Stimulated activated CD4-positive, alpha-beta T cell treated with anti-CD3 and anti-CD28 coated beads, Interleukin-1b, Interleukin-23, amount 100 ng/mL, for 1 hour (primary cell): ENCODE measurements at places on chromosomes 4 and X.

- DNase-seq = no peak
Measured at GRCh38 chr4:47882228-47882627, 32.2 kb downstream of the NFXL1 start.

- DNase-seq = no peak
Measured at GRCh38 chr4:163367651-163368050, 24.0 kb downstream of the NPY5R start.

GRCh38 chrX:68749426-68749825 is 79.4 kb upstream of the EFNB1 start:
- no peak for DNase-seq

- no peak for DNase-seq
Measured at GRCh38 chr4:84565951-84566350, 17.0 kb upstream of the CDS1 start.

- DNase-seq = no peak
Measured at GRCh38 chr4:182023469-182023868, 219.7 kb upstream of the TENM3 start.

- DNase-seq = no peak
Measured at GRCh38 chr4:80876810-80877209, 153.7 kb upstream of the BMP3 start.

DNA sequence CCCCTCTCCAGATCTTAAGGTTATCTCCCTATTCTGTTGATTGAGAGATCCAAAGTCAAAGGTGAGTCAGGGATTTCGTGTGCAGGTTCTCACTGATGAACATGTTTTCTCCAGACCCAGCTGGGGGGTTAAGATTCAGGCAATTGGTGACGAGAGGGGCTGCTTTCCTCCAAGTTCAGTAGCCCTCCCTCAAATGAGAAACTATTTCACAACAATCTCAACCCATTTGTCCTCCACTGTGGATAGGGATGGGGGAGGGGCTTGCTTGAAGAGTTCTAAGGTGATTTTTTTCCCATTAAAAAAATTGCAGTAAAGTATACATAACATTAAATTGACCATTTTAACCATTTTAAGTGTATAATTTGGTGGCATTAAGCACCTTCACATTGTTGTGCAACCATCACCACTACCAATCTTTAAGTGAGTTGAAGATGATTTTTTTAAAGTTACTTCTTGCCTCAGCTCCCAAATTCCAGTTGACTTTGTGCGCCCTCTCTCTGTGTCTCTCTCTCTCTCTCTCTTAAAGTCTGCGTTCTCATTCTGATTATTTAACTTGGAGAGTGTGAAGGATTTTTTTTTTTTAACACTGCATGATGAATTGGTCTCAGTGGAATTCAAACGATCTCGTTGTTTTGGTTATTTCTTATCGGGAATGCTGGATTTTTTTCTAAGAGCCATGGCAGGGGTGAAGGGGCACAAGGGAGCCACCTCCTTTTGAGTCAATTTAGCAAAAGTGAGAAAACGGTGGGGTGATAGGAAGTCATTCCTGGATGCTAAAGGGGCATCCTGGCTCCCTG is 175.9 kb downstream of the SHROOM3 start:
- no peak for DNase-seq

DNA sequence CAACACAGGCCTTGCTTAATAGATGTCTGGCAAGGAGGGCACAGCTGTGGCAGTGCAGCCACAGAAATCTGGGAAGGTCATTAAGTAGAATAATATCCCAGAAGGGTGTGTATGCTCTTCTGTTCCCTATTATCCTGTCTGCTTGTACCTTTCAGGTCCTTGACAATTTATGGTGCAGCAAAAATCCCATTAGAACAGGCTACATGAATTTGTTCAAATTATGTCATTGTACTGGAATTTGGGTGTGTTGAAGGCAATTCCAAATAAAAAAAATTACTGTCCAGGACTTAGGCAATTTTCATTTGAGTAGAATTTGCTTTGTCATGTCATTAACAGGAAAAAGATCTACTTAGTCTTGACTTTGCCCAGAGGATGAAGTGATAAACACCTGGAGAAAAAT is 192.1 kb downstream of the IDS start:
- DNase-seq = no peak

DNA sequence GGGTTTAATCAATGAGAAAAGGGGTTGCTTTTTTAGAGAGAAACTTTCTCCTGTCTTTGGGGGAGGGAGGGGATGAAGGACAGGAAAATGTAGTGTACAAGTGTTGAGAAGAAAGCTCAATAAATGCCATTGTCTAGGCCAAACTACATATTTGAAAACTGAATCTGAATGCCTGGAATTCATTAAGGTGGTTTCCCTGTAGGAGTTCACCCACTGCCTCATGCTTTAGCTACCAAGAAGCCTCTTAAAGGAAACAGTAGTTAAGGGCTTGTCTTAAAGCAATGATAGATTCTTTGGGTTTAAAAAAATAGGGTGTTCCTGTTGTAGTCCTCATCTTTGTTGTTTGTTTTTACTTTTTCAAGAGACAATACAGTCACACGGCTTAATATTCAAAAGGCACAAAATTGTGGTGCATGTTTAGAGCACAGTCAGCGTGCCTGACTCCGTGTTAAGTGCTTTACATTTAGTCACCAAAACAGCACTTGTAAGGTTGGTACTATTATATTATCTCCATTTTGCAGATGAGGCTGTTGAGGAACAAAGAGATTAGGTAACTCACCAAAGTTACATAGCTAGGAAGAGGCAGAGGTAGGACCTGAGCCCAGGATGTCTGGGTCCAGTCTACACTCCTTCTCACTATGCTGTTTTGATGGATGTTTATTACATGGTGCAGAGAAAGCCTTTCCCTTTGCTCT is 46.0 kb downstream of the FNIP2 start:
- no peak for DNase-seq

- DNase-seq = no peak
Measured at GRCh38 chrX:8864161-8864560, 63.0 kb upstream of the FAM9A start.

DNA sequence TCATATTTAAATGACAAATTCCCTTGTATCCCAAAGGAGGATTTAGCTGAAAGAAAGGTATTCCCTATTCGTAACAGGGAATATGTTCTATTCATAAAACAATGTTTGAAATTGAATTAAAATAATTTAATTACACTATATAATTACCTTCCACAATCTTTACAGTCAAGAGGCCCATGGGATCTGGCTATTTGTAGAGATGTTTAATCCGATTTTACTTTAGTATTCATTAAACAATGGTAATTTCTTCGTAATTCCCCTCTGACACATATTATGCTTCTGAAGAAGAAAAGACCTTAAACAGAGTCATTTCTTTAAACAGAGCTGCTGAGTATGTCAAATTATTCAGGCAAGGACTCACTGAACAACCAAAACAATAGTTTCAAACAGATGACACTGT is 98.8 kb downstream of the MAGEC1 start:
- no peak for DNase-seq

- DNase-seq = no peak
Measured at GRCh38 chrX:17529151-17529745, 154.2 kb downstream of the NHS start.

DNA sequence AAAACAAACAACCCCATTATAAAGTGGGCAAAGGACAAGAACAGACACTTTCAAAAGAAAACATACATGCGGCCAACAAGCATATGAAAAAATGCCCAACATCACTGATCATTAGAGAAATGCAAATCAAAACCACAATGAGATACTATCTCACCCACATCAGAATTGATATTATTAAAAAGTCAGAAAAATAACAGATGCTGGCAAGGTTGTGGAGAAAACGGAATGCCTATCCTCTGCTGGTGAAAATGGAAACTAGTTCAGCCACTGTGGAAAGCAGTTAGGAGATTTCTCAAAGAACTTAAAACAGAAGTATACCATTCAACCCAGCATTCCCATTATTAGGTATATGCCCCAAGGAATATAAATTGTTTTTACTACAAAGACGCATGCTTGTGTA is 112.5 kb downstream of the JADE1 start:
- DNase-seq = no peak

DNA sequence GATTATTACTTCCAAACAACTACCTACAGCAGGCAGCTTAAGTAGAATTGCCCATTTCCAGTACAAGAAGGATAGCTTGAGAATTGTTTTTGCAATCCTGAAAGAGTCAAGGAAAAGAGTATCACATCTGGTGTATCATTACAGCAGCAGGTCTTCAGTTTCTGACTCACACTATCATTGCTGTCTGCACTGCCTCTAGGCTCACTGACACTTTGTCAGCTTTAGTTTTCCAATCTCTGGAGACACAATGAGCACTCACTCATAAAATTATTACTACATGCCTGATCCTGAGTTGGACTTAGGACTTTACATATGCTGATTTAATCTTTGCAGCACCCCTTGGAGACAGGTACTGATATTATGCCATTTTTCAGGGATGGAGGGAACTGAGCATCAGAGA is 244.6 kb upstream of the BOD1L1 start:
- no peak for DNase-seq

DNA sequence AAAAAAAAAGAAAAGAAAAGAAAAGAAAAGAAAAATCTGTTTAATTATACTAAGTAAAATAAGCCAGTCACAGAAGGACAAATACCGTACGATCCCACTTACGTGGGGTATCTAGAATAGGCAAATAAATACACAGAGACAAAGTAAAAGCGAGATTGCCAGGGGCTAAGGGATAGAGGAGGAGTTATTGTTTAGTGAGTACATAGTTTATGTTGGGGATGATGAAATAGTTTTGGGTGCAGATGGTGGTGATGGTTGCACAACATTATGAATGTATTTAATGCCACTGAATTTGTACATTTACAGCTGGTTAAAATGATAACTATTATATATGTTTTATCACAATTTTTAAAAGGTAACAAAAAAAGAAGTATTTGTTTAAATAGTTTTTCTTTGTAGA is 7.1 kb downstream of the CA5B start:
- no peak for DNase-seq

- no peak for DNase-seq
Measured at GRCh38 chrX:105745863-105746262, 76.5 kb upstream of the NRK start.

DNA sequence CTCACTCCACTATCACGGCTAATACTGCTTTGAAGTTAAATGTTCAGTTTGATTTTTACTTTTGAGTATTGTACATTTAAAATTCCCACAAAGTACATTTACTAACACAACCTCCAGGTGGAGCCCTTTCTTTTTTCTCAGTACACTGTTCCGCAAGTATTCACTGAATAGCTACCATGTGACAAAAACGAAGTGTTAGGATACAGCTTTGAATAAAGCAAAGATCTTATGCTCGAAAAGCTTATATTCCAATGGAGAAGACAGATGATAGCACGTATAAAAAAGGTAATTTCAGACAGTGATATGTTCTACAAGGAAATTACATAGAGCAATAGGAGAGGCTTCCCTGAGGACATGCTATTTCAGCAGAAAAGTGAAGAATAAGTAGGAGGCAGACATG is 60.7 kb upstream of the ABCG2 start:
- no peak for DNase-seq

DNA sequence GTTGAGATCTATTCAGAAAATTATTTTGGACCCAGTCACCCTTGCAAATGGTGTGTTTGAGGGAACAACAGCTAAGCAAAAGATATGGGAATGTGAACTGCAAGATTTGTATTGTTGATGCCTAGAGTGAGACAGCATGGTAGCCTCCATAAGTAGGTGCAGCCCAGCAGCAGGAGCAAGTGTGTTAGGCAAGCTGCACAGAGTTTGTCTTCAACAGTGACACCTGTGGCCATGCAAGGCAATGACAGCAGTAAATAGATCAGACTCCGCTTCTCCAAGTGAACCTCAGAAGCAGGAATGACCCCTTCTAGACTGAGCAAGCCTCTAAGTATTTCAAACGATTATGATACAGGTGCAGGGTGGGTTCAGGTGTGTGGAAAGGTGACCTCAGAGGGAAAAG is 133.4 kb upstream of the MSX1 start:
- DNase-seq = no peak

GRCh38 chr4:2212831-2213230 is 29.1 kb downstream of the HAUS3 start:
- DNase-seq = no peak

GRCh38 chr4:106325800-106326199 is 9.4 kb downstream of the AIMP1 start:
- DNase-seq = no peak

DNA sequence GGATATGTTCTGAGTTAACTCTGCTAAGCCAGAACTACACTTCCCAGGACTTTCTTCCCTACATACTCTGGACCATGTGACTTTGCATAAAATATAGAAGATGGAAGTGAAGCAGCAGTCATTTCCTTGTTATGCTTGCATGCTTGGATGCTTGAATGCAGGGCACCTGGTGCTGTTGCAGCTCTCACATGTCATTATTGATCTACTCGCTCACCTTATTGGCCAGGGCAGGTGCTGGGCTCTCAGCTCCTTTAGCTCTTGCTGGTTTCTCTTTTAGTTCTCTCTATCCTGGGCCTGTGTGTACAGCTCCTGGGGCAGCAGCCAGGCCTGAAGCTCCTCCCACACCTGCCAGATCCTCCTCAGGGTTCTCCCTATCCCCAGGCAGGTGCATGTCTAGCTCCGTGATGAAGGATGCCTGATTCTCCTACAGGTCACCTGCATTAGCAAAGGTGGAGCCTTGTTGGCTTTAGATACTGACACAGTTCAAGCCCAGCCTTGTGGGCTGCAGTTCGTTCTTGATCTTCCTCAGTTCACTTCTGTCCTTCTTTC is 53.3 kb downstream of the MED28 start:
- DNase-seq = no peak

DNA sequence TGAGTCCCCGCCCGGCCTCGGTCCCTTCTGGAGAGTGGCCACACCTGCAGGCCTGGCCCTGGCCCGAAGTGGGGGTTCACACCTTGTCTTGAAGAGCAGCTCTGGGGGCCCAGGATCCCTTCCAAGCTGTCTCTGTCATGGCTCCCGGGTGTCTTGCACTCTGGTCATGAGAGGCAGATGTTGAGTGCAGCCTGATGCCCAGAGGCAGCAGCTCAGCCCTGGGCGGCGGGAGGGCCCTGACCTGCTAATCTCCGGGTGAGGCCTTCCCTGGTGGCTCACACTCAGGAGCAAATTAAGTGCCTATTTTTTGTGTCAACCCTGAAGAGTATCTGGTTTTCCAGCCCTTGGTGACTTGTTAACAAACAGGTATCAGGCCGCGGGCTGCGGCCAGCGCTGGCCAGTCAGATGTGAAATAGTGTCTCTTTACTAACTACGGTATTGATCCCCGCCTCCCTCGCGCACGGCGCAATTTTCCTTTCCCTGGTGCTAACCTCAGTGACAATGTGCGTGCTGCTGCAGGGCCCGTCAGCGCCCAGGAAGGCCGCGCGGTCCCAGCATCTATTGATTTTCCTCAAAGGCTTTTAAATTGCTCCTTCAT is 24.2 kb downstream of the NKX1-1 start:
- no peak for DNase-seq

- no peak for DNase-seq
Measured at GRCh38 chr4:26959654-26960047, 99.0 kb downstream of the STIM2 start.
